ENCODE measurements at places on chromosomes 13 and 19.
A peak's percentile ranks its signal among the peaks of the same experiment; 100 is the strongest.

- no peak for DNase-seq
These were observed 109.5 kb downstream of the DNAJC15 start for GRCh38 chr13:43132911-43133310.

GRCh38 chr13:112729408-112729807, 39.6 kb downstream of the ATP11A start:
- no peak for DNase-seq

DNA sequence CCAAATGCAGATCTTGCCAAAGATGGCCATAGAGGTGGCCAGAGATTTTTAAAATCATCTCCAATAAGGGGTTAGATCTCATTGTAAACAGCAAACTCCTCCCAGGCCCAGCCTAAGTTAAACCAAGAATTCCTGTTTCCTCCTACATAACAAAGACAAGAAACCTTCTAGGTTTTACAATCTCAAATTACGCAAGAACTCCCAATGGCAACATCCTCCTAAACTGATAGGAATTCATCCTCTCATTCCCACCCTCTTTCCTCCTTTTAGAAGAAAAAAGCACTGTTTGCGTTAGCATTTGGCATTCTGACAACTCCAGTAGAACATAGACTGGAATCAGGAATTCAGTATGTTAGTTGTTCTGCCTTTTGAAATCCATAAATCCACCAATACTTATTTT, 14.6 kb downstream of the PROSER1 start:
- no peak for DNase-seq

GRCh38 chr19:47280183-47280797, 5.6 kb downstream of the INAFM1 start:
- no peak for DNase-seq

- DNase-seq: peak; percentile 79
These were observed 8.6 kb downstream of the KDM4B start for GRCh38 chr19:4977299-4978174.

DNA sequence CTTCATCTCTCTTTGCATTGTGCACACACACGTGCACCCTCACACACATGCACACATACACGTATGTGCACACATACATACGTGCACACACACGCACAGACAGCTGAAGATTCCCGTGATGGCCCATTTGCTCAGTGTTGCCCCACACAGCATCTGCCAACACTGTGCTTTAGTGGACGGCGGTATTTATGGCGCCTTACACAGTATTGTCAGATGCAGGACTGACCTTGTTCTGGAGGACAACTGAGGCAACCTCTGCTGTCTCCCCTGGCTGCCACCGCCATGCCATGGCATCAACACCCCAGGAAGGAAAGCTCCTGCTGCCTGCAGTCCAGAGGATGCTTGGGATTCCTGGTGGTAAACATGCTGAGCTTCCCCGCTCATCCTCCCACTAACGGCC, 316.4 kb downstream of the TEX29 start:
- no peak for DNase-seq

DNA sequence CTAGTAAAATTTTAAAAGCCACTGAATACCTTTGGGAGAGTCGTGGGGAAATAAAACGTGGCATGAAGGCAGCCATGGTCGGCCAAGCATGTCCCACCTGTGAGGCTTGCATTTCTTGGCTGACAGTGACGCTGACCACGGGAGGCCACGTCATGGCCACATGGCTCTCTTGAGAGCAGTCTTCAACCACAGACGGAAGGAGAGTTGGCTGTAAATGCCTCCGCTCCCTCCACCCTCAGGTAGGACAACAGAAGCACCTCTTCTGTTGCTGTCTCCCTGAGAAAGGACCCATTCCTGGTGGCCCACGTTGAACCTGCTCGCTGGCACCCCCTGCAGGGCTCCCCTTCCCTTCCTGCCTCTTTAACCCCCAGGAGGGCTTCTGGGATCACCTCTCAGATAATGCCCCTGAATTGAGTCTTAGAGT, 10.6 kb upstream of the LRRC25 start:
- peak; percentile 53 for DNase-seq

DNA sequence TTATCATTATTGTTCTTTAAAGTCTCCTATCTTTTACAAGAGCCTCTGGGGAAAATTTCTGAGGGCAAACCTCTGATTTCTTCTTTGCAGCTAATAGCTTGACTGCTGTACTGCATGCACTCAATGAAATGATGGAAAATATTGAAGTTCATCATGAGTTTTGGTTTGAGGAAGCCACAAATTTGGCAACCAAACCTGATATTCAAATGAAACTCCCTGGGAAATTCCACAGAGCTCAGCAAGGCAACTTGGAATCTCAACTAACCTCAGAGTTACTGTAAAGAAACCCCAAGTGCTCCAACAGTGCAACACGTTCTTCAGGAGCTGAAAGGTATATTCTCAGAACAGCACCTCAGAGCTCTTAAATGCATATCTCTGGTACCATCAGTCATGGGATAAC, 14.2 kb upstream of the RNF6 start:
- DNase-seq: no peak

DNA sequence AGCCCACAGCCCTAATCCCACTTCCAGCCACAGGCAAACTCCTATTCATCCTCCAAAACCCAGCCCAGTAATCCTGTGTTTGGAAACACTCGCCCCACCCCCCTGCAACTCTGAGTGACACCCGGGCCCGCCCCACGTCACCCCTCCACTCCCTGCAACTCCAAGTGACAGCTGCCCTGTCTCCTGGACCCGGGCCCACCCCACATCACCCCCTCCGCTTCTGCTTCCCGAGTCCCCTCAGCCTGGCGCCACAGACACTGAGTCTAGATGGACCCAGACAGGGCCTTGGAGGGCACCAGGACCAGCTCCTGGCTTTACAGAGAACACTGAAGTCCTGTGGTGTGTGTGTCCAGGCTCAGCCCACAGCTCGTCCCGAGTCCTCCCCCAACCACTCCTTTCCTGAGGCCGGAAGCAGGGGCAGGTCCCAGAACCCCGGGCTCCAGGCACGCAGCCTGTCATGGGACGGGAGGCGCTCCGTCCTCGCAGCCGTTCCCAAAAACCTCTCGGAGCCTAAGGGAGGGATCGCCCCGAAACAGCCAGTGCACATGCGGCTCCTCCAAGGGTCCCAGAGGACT, 7.7 kb downstream of the REXO1 start:
- DNase-seq: no peak

GRCh38 chr13:44111701-44112100, 232.0 kb downstream of the LACC1 start:
- no peak for DNase-seq
